ENCODE measurements at places on chromosomes 16 and 17.

DNA sequence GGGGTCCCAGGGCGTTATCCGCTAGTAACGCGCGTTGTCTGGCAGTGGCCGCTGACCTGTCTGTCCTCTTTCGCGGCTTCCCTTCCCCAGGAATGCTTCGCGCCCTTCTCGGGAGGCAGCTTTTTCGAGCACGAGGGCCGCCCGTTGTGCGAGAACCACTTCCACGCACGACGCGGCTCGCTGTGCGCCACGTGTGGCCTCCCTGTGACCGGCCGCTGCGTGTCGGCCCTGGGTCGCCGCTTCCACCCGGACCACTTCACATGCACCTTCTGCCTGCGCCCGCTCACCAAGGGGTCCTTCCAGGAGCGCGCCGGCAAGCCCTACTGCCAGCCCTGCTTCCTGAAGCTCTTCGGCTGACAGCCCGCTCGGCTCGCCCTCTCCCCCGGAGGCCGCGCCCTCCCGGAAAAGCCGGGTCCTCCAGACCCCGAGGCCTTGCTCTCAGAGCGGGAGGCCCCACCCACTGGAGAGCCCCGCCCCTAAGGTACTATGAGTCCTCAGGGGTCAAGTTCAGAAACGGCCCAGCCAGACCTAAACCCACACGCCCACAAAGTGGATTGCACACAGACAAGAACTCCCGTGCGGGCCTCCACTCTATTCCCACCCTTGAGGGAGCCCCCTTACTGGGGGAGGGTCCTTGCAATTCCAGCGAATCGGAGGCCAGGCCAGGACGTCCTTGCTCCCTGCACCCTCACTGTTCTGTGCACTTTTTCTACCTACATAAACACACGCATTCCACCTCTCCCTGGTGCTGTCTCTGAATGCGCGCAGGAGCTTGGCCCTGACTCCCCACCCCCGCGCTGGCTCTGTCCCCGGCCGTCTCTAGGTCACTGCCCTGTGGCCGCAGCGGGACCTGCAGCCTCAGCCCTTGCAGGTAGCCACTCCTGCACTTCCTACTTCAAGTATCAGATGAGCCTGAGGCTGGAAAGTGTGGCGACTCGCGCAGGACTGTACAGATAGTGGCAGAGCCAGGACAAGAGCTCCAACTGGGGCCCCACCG, 5.4 kb upstream of the SLC5A2 start:
- DNase-seq, result peak; percentile 82

DNA sequence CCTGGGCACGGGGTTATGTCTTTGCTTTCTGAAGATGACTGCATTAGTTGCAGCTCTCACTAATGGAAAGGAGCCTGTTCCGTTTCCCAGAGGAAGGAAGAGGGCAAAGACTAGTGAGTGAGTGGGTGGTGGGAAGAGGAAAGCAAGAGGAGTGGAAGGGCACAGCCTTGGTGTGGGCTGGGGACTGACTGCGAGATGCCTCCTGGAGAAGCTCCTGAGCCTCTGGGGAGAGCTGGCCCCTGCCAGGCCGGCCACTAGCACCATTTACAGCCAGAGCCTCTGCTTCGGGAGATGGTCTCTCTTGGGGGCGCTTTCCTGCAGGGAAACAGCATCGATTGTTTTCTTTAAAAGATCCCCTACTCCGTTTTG, 825 bp upstream of the RHBDL3 start:
- no peak for DNase-seq

- no peak for DNase-seq
These were observed 340 bp upstream of the ENPP7 start for GRCh38 chr17:79730437-79730768.

GRCh38 chr16:65782611-65783600, 583.6 kb upstream of the CDH5 start:
- peak; percentile 16 for DNase-seq

- no peak for DNase-seq
These were observed 10.2 kb upstream of the MPP2 start for GRCh38 chr17:43917348-43918025.

GRCh38 chr17:7139400-7139799, 24.8 kb upstream of the ASGR2 start:
- DNase-seq, result no peak

DNA sequence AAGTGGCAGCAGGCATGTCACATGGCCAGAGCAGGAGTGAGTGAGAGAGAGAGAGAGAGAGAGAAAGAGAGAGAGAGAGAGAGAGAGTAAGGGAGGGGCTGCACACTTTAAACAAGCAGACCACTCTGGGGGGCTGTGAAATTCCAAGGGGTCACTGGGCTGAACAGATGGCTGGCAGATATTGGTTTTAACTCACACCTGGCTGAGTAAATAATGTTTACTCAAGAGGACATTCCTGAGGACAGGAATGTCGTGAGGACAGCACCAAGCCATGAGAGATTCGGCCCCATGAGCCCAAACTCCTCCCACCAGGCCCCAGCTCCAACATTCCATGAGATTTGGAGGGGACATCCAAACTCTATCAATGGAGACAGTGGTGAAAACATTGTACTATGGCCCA, 269.7 kb downstream of the CBLN1 start:
- DNase-seq, result no peak

GRCh38 chr16:16996827-16997226, 473.9 kb downstream of the XYLT1 start:
- no peak for DNase-seq

- DNase-seq, result no peak
These were observed 7.4 kb upstream of the COX10 start for GRCh38 chr17:14061666-14062560.

GRCh38 chr16:22763437-22764080, 50.4 kb upstream of the HS3ST2 start:
- no peak for DNase-seq

DNA sequence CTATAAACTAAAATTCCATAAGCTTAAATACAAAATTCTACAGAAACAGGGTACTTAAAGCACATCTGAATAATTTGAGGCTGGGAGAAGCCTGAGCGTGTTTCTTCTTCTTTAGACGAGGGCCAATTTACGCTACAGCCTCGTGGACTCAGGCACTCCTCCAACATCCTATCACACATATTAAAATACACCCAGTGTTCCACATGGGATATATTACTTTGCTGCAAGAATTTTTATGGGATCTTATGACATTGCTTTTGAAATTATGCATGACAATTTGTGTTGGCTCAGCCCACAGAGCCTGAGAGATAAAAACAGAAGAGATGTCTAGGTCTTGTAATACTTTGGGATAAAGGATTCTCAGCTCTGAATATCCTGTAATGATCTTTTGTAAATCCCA, 3.5 kb upstream of the TANGO6 start:
- no peak for DNase-seq

- DNase-seq, result no peak
These were observed 2.7 kb downstream of the CTDNEP1 start for GRCh38 chr17:7248796-7249195.

- no peak for DNase-seq
These were observed 11.5 kb upstream of the ZNF747 start for GRCh38 chr16:30546115-30546514.

DNA sequence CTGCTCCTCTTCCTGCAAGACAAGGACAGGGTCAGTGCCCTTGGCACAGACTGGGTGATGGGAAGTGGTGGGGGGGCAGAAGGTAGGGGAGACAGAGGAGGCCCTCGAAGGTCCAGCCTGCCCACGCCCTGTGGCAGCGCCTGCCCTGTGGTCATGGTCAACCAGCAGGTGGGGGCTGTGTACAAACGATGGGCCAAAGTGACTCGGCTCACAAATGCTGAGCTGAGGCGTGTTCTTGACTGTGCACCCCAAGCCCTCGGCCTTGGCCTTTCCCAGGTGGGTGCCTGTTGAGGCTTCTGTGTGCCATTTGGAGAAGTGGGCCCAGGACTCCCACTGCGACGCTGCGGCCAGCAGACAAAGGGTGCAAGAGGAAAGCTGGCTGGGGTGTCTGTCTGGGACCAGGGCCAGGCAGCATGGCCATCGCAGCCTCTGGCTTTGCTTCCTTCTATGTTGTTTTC, 22.6 kb downstream of the MXRA7 start:
- no peak for DNase-seq

DNA sequence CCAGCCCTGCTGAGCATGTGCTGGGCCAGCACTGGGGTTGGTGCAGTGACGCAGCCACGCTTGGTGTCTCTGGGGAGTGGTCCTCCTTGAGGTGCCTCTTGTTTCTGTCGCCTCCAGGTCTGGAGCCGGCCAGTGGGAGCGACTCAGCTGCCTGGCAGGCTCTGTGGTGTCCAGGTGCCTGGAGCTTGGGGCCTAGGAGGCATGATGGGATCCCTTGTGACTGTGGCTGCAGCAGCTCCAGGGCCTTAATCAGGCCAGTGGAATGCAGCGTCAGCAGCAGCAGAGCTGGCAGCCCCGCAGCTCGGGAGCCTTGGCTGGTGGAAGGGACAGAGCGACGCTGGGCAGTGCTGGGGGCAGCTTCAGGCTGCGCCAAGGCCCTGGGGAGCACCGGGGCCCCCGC, 74.7 kb upstream of the CIBAR2 start:
- DNase-seq, result peak; percentile 53

DNA sequence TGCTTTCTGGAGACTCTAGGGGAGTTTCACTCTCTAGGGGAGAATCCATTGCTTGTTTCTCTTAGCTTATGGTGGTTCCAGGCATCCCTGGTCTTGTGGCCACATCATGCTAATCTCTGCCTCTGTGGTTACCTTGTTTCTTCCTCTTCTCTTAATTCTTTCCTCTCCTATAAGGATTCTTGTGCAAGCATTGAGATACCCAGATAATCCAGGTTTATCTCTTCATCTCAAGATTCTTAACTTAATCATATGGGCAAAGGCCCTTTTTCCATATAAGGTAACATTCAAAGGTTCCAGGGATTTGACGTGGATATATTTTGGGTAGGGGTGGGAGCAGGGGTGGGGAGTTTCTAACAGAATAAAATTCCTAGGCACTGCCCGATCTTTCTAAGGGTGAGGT, 32.6 kb downstream of the FAM20A start:
- no peak for DNase-seq

- no peak for DNase-seq
These were observed 181.2 kb upstream of the TBX2 start for GRCh38 chr17:61218438-61218837.

- DNase-seq, result peak; percentile 96
These were observed 43.0 kb upstream of the TOB1 start for GRCh38 chr17:50908860-50909764.

DNA sequence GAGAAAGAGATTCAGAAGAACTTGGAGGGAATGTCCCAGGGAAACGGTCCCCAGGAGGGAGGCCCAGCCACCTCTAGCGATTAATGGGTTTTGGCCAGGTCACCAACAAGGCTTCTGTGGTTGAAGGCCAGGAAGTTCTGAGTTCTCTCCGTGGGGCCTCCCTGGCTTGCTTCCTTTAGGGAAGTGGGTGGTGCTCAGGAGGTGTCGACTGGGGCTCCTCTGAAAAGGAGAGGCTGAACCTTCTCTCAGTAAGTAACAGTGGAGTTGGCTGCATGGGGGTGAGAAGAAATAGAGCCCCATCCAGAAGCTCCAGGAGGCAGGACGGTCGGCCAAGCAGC, 77.1 kb upstream of the GSE1 start:
- peak; percentile 51 for DNase-seq

GRCh38 chr16:68009157-68009735, 6.5 kb downstream of the DPEP2NB start:
- DNase-seq, result no peak

- DNase-seq, result no peak
These were observed 14.4 kb downstream of the TRIM25 start for GRCh38 chr17:56899403-56899802.

DNA sequence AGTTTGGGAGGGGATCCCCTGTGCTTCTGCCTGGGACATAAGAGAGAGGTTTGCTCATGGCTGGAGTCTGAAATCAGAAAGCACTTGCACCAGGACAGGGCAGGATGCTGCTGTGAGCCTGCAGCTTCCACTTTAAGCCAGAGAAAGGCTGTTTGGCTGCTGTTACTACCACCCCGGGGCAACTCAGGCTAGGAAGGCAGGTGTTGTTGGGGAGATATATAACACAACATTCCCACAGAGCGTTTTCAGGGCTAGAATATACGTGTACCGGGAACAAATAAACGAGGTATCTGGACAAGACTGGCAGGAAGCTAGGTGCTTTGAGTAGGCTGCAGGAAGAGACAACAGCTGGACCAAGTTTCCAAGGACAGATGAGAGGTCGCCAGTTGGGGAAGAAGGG, 313.3 kb upstream of the CCL2 start:
- peak; percentile 46 for DNase-seq

All from body of pancreas (tissue), 4 donors.